ENCODE measurements at places on chromosomes 7 and 10.

DNA sequence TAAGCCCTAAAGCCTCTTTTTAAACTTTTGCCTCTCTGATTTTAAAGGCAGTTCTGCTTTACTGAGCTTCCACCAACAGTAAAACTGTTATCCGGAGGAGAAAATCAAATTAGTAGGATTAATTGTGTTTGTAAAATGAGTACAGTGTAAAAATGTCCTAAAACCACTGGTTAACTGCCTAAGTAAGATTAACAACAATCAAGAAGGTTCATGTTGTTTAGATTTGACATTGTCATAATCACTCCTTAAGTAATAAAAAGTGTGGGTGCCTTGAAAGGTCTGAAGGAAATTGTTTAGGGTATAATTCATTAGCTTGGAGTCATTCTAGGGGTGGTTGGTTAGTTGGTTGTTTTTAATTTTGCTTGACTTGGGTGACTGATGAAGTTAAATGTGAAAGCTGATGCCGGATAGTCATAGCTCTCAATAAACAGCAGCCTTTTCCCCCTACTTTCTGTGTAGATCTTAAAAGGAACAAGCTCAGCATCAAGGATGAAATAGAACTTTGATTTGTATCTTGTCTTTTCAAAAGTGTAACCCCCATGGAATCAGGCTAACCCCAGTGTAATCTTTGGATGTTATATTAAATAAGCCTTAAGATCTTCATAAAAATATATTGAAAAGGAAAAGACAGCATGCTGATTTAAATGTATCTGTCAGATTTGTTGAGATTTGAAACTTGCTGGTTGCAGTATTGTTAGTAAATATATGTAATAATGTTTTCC is 148.3 kb downstream of the ARID5B start:
- DNase-seq, result no peak

- DNase-seq, result no peak
Measured at GRCh38 chr7:28041508-28042314, 138.9 kb downstream of the JAZF1 start.

- DNase-seq, result no peak
Measured at GRCh38 chr7:36045830-36046341, 107.2 kb upstream of the EEPD1 start.

GRCh38 chr10:28130267-28130666 is 131.4 kb upstream of the ODAD2 start:
- no peak for DNase-seq

DNA sequence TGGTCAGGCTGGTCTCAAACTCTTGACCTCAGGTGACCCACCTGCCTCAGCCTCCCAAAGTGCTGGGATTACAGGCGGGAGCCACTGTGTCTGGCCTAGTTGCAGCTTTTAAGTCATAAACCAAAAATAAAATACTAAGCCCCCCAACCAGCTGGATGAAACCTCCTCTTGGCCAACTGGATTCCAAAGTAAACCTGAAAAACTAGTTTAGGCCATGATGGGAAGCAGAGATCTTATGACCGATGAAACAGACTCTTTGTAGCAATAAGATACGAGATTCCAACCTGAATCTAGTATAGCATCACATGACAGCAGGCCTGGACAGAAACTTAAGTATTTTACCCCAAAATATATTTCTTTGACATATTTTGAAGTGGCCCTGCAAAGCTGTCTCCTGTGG is 9.1 kb upstream of the MCM10 start:
- DNase-seq, result no peak

GRCh38 chr7:51226916-51227535 is 89.6 kb downstream of the COBL start:
- DNase-seq, result no peak

GRCh38 chr7:41826641-41827040 is 123.8 kb upstream of the INHBA start:
- DNase-seq, result no peak

DNA sequence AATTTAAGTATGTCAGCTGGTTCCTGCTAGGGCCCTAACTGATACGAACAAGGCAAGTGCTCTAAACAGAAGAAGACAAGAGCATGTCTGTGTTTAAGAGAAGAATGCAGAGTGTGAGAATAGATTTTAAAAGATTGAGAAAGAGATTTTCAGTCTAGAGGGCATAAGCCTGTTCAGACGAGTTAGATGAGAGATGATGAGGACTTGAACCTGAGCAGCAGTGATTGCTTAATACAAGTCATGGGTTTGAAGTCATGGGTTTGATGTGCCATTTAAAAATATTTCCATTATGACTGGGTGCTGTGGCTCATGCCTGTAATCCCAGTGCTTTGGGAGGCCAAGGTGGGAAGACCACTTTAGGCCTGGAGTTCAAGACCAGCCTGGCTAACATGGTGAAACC is 108.9 kb upstream of the PLXDC2 start:
- DNase-seq, result no peak

- DNase-seq, result no peak
Measured at GRCh38 chr7:91512958-91513357, 248.7 kb downstream of the FZD1 start.

- no peak for DNase-seq
Measured at GRCh38 chr10:46079831-46080585, 33.9 kb upstream of the MSMB start.

GRCh38 chr7:21550076-21550475 is 7.2 kb downstream of the DNAH11 start:
- no peak for DNase-seq

- no peak for DNase-seq
Measured at GRCh38 chr10:33113466-33113865, 155.4 kb upstream of the ITGB1 start.

DNA sequence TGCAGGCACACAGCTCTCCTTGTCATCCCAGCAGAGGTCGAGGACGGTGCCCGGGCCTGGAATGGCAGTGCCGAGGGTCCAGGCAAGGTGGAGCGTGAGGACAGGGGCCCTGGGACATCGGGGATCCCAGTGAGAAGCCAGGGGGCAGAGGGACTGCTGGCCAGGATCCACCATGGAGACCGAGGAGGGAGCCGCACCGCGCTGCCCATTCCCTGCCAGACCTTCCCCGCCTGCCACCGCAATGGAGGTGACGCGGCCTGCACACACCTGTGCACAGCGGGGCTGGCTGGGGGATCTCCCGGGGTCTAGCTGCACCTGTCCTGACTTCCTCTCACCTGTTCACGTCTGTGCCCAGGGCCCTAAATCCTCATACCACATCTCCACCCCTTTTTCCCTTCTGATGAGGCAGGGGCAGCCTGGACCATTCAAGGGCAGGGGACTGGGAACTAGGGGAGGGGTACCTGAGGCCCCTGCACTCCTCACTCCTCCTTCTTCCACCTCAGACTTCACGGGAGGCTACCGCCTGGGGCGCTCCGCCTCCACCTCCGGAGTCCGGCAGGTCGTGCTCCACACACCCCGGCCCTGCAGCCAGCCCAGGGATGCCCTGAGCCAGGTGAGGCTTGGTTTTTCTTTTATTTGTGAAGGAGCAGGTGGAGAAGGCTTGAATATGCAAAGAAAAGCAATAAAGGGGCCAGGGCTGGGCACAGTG is 6.9 kb downstream of the NYAP1 start:
- DNase-seq, result no peak

DNA sequence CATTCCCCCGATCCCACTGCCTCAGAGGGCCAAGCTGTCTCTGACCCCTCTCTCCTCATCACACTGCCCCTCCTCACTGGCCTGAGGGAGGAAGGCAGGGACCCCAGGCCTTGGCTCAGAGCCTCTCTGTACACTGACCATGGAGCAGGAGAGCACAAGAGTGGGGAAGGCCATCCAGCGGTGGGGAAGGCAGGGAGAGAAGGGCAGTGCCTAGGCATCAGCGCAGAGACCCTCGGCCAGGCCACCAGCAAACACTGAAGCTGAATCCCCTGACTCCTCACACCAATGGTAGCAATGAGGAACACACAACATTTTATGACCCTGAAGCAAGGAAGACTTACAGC is 14.8 kb downstream of the OGDHL start:
- no peak for DNase-seq

DNA sequence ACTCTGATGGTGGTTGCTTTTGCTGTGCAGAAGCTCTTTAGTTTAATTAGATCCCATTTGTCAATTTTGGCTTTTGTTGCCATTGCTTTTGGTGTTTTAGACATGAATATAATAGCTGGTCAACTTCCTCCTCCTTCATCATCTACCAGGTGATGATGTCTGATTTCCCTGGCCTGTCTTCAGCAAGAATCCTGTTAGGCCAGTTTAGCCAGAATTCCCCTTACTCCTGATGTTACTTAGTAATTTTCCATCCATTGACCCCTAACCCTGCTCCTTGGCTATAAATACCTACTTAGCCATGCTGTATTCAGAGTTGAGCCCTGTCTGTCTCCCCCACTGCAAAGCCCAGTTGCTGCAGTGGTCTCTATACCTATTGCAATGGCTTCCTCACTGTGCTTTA is 91.4 kb downstream of the ZNF777 start:
- no peak for DNase-seq

DNA sequence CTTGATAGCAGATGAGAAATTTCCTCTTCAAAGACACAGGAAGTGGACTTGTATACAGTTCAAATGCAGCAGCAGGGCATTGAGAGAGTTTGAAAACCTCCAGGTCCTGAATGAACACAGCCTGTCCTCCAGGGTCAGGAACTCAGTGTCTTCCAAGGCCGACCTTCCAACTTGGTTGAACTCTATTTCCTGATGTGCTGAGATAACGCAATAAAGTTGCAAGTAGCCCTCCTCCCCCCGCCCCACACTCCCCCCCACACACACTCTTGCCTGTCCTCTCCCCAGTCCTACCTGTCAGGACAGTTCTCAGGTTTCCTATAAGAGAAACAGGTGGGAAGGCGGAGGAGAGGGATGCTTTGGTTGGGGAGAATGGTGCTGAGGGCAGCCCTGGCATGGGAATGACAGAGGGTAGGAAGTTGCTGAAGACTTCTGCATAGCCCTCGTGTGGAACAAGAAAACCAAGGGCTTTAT is 90.0 kb downstream of the CCDC71L start:
- DNase-seq, result no peak

- no peak for DNase-seq
Measured at GRCh38 chr10:77973276-77973675, 46.7 kb upstream of the DLG5 start.

GRCh38 chr7:140646931-140647647 is 6.5 kb upstream of the DENND2A start:
- DNase-seq, result no peak

GRCh38 chr7:45593877-45594276 is 19.7 kb downstream of the ADCY1 start:
- DNase-seq, result peak; percentile 24

DNA sequence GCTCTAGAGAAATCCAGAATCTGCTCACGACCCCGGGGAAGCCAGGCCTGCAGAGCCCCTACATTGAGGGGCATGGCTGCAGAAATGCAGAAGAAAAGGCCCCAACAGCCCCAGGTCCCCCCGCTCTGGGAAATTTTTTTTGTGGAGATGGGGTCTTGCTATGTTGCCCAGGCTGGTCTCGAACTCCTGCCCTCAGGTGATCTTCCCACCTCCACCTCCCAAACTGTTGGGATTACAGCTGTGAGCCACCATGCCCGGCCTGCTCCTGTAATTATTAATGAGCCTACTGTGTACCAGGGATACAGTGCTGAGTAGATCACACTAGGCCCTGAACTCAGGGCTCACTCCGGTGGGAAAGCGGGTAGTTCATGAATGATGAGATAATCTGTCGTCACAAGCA is 29.9 kb downstream of the TNRC18 start:
- DNase-seq, result no peak

- no peak for DNase-seq
Measured at GRCh38 chr7:47804767-47805545, 143.3 kb downstream of the PKD1L1 start.

DNA sequence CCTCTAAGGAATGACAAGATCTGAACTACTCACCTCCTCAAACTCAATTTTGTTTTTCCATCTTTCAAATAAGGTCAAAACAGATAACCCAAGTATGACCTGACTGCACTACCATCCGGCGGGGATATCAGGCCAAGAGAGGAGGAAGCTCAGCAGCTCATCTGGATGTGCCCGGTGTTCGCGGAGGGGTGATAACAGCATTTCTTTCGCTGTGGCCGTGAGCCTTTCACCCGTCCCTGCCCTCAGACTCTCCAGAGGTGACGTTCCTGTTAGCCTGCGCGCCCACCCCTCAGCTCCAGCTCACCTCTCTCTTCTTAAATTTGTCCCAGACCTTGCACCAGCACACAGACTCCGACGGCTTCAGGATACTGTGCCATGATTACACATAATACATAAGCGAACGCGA is 526 bp downstream of the ZNF248 start:
- DNase-seq, result no peak

- DNase-seq, result no peak
Measured at GRCh38 chr10:96410296-96410695, 51.5 kb upstream of the OPALIN start.

DNA sequence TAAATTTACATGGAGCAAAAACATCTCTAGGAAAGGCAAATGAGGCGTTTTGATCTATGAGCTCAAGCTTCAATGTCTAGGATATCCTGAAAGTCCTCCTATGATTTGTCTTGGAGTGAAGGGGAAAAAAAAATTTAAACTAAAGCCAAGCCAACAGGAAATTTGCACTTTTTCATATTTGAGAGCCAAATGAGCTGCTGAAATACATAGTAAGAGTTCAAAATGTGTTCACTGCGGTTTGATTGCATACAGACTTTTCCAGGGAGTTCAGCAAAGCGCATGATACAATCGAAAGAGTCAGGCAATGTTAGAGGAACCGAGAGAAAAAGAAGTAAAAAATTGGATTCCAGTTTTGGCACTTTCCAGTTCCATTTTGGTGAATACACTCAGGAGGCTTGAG is 633.4 kb upstream of the MGMT start:
- no peak for DNase-seq

GRCh38 chr7:29284696-29285443 is 90.3 kb downstream of the CHN2 start:
- DNase-seq, result no peak

DNA sequence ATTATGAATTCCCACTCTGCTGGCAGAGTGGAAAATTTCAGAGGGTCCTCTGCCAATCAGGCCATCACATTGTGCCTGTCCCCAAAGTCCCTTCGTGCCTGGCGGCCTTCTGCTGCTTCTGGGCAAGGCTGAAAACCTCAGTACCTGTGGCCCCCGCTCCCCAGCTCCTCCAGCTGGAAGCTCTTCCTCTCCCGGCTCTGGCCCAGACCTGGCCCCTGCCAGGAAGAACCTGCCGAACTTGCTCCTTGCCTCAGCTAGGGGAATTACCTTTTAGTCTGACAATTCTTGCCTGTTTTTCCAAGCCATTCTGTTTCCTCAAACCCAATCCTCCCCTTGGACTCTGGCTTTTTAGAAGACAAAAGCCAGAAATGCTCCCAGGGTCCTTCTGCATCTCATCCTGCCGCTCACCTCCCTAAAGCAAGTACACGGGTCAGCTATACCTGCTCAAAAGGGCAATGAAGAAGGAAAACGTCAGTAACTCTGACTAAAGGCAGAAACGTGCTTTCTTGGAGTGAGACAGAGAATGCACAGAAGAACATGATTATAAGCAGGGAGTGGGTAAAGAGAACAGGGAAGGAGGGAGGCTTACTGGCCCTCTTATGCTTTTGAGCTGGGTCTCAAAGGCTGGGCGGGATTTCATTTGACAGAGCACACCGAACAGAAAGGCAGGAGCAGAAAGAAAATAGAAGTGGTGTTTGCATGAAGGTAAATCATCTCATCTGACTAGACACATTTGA is 28.1 kb upstream of the TRIL start:
- no peak for DNase-seq

GRCh38 chr7:36747280-36748016 is 23.2 kb upstream of the AOAH start:
- no peak for DNase-seq

Measured in ascending aorta (tissue), 2 donors.